ENCODE measurements at places on chromosomes 6 and 20.
A peak's percentile ranks its signal among the peaks of the same experiment; 100 is the strongest.

DNA sequence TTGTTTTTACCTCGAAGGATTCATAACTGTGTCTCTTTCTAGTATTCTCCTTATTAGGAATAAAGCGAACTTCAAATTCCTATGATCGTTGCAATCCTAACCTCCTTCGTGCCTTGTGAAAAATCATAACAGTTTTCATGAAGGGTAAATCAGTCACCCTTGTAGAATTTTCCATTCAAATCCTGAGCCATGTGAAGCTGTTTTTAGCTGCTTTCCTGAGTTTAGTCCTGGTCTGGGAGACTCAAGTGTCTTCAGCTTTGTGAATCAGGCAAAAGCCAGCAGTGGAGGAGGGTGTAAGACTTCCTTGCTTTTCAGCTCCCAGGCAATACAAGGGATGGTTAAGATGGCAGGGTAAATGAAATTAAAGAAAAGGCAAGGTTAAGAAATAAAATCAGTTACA, 24.3 kb downstream of the GCNT2 start:
- DNase-seq: peak; percentile 2

DNA sequence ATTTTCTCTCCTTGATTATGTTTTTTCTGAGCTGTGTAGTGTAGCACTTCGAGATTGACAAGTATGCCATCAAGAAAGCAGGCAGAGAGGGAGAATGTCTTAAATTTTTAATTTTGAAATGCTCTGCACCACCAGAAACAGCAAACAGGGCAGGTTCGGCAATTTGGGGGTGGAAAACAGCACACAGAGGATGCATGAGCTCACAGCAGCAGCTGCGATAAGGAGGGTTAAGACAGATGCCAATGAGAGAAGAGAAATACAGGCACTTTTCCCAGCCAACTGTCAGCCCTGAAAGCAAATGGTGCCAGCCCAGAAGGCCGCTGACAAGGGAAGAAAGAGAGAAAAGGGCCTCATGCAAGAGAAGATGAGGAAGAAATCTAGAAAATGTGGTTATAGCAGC, 15.1 kb upstream of the SNRPB2 start:
- DNase-seq: no peak

DNA sequence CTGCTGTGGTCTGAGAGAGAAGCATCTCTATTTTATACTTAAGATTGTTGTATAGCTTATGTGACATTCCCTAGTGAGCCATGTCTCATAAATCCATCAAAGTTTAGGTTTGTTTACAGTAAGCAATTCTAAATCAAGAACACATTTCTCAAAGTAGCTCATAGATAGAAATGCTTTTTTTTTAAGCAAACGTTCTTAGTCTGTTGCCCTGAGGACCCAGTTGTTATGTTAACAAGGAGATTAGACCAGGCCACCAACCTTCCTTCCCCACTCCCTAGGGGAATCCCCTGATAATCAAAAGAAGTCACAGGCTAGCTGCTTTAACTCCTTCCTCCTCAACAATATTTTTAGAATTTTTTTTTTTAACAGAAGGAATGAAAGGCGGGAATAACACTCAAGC, 169.0 kb downstream of the FUT9 start:
- DNase-seq: no peak

DNA sequence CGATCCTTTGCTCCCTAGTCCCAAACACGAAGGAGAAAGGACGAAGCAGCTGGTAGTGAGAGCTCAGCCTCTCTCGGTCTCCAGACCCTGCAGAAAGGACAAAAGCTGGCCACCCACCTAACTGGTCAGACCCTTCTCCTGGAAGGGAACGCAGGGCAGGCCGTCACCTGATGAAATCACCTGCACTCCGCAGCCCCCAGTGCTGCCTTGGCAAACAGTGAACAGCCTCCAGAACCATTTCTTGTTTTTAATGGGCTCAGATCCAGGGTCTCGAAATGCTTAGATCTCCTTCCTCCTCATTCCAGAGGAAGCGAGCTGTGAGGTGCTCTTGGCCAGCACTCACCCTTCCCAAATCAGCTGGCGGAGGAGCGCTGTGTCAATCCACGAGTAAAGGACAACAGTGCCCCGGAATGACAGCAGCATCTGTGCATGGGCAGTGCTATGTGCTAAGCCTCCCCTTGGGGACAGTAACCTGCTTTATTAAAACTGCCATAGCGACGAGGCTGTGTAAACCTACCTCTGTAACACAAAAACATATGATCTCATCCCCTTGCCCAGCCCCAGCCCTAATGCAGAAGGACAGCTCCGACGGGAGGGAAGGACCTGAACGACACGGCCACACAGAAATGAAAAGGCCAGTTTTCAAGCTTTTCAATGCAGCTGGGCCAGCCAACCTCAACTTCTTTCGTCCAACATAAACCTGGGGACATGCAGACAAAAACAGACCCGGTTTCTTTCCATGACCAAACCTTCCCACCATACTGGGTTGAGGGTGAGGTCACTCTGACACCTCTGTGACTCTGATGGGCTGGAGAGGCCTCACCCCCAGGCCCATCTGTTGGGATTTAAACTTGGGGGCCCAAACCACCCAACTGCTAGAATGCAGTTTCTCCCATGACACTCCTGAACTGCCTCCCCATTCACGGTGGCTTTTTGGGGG, 43.3 kb downstream of the SULF2 start:
- no peak for DNase-seq

DNA sequence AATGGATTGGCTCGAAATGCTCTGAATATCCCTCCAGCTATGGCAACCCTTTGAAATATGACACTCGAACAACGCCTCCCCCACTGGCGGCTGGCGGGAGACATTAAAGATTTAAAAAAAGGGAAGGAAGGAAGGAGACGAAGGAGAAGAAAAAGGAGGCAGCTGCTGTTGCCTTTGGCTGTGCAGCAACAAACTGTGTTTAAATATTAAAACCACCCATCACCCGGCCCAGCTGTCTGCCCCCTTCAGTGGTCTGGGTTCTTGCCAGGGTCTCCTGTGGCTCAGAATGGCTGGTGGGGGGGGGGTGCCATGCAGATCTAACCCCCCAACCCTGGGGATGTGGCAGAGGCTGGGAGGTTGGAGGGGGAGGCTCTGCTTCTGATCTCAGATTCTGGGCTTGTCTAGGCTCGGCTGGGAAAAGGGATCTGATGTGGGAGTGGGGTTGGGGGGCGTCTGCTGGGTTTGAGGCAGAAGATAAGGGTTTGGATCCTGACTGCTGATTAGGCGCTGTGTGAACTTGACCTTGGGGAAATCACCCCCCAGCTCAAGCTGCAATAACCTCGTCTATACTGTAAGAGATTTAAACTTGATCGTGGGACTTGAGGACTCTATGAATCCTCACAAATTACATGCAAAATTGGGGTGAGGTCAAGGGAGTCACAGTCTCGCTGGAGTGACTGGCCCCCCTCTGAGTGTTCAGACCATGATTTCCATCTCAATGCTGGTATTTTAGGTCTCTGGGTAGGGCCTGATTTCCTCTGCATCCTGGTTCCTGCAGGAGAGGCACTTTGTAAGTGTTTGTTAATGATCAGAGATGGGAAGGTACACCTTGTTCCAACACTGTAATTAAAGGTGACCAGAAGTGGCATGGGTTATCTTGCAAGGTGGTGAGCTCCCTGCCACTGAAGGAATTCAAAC, 40.3 kb upstream of the BLCAP start:
- peak; percentile 9 for DNase-seq

- no peak for DNase-seq
Measured at GRCh38 chr6:116986819-116987218, 109.8 kb downstream of the RFX6 start.

DNA sequence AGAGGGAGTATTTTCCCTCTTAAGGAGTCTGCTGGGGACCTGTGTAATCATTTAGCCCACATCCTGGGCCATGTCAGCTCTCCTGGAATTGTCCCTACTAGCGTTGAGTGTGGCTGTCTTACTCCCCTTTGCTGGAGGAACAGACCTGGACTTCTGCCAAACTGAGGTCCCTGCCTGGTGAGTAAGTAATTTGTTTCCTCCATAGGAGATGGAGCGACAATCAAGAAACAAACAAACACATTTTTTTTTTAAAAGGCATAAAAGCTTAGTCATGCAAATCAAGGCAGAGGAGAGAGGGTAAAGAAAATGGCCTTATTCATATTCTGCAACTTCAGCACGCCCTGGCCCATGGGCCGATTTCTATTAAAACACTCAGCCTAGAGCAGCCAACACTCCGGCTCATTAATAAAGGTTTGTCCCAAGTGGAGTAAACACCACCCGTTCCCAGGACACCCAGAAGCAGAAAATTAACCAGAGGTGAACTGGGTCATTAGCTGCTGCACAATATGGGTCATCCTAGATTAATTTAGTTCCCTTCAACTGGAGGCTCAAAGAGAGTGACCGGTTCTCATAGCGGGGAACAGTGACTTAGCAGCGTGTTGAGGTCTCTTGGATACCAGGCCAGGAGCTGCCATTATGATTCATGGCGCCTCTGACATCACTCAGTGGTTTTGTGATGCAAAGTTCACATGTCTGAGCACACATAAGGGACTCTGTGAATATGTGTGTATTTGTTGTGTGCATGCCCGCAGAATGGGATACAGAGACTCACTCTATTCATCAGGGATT, 165.0 kb upstream of the SULF2 start:
- peak; percentile 79 for DNase-seq

GRCh38 chr6:112781241-112781640, 434.1 kb downstream of the RFPL4B start:
- peak; percentile 48 for DNase-seq

GRCh38 chr6:24775520-24776058, 852 bp downstream of the GMNN start:
- DNase-seq: peak; percentile 78

GRCh38 chr20:45948742-45949541, 14.5 kb downstream of the PCIF1 start:
- no peak for DNase-seq

DNA sequence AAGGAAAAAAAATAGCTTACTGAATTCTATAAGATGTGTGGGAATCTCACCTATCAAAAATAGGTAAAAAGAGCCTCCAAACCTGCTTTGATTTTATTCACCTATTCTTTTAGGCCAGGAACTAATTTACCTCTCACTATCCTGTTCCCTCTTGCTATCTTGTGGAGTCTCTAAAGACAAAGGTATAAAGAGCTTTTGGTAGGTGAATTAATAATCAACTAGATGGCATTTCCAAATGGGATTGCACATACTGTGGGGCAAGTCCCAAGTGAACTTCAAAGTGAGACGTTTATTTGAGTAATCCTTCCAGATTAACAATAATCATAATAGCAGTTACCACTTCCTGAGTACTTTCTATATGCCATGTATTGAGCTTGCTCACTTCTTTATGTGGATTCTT, 2.8 kb downstream of the FAM8A1 start:
- DNase-seq: no peak

GRCh38 chr6:144835322-144835973, 550.3 kb downstream of the UTRN start:
- peak; percentile 36 for DNase-seq

GRCh38 chr20:58571356-58571692, 56.1 kb upstream of the APCDD1L start:
- DNase-seq: peak; percentile 11

- peak; percentile 59 for DNase-seq
Measured at GRCh38 chr6:34852406-34853085, 35.3 kb downstream of the TAF11 start.

DNA sequence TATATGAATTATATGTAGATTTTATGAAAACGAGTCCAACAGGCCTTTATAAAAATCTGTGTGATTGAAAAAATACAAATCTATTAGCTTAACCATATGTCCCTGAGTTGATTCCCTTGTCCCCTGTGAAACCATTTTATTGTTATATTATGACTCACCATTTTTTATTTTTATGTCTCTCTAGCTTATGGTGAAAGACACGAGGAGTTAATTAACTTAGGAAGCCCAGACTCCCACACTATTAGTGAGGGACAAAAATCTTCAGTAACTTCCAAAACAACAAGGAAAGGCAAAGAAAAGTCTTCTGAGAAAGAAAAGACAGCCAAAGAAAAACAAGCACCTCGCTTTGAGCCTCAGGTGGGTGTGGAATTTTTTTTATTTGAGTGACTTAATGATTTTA, 183.1 kb downstream of the ADGB start:
- peak; percentile 4 for DNase-seq

DNA sequence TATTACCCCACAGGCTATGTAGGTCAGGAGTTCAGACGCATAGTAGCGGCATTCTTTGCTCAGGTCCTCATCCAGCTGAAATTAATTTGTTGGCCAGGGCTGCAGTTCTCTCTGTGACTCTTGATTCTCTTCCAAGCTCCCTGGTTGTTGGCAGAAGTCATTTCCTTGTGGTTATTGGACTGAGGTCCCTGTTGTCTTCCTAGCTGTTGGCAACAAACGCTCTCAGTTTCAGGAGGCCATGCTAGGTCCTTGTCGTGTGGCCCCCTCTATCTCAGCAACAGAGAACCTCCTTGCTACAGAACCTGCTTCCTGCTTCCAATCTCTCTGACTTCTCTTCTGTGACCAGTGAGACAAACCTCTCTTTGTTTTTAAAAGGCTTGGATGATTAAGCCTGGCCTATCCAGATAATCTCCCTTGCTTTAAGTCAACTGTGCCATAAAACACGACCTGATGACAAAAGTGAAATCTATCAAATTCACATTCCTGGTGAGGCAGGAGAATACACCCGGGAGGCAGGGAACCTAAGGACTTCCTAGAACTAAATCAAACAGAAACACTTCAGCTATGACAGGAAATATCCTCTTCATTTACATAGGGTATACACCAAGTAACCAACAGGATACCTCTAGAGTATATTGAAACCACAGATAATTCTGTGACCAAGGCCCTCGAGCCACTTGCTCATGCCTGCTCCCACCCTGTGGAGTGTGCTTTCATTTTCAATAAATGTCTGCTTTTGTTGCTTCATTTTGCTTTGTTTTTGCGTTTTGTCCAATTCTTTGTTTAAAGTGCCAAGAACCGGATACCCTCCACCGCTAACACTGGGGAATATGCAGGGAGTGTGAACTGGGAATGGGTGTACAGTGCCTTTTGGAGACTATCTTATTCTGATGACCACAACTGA, 196.0 kb downstream of the BTBD3 start:
- DNase-seq: no peak

DNA sequence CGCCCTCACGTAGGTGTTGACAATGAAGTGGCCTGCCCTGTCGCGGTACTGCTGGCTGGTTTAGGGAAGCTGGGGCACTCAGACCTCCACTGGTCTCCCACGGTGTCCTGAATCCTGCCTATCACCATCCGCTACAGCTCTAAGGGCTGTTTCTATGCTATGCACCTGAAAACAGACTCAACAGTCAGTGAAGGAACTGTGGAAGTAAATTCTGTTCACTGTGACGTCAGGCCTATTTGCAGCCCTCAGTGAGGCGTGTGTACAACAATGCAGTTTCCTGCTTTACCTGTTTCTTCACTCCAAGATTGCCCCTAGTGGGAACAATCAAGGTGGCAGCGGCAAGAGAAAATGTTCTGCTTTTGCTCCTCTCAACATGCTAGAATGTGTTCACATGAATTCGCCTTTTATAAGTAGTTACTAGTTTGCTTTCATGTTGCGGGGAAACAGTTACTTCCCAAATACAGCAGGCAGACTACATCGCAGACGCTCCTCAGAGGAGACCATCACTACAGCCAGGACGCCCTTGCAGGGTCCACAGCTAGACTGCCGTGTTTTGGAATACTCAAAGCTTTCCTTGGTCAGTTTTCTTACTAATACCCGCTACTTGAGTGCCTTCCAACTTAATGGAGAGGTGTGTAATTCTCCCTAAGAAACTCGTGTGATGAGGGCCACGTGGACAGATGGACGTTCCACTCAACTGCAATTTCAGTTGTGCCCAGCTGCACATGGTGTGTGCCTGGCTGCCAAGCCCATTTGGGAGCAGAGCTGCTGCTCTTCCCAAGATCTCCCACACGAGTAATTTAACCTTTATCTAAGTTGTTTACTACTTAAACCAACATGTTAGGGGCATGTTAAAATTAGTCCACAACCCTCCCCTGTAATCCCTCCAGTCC, 25.4 kb downstream of the DIDO1 start:
- DNase-seq: no peak

GRCh38 chr20:973785-974194, 28.3 kb downstream of the RSPO4 start:
- peak; percentile 92 for DNase-seq

All from EH (cell line).